Fibroblast of lung (primary cell): ENCODE measurements at places on chromosomes 2 and 18. TPM values are rescaled to one million over a fixed set of nuclear protein-coding genes. Genes with fewer than 3 reads are reported as not detected.

GRCh38 chr2:8421658-8422449 lies 260.0 kb upstream of the ID2 start:
- no peak for DNase-seq

- peak; percentile 48 for DNase-seq
These were observed 96.0 kb downstream of the INHBB start for GRCh38 chr2:120441744-120442471.

DNA sequence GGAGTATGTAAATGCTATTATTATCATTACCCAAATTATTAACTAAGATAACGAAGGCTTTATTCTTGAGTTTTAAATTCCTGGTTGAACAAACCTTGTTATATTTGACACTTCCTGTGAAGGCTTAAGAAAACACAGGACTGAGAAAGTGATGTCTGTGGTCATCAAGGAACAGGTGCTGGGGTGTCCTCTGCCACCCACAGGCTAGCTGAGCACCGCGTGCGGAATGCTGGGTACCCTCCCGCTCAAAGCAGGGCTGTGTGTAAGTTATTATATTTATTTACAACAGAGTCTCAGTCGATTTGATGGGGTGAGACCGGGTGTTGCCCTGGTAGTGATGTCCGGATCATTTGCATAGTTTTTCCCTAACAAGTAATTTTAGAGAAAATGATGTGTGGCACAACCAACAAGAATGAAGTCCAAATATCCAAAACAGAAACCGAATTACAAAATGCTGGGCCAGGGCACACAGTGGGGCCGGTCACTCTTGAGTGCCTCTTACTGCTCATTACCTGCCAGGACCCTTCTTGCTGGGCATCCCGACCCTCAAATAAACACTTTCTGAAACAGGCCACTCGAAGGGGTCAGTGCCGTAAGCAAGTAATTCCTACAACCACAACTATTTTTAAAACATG lies 49.2 kb downstream of the TMEM18 start:
- no peak for DNase-seq

GRCh38 chr2:100614455-100615000 lies 51.7 kb downstream of the PDCL3 start:
- DNase-seq, result no peak

GRCh38 chr2:132037527-132038178 lies 124.1 kb downstream of the ANKRD30BL start:
- DNase-seq, result peak; percentile 13

The ITGA4 gene
- 18.0 and 57.5 TPM in 2 replicates for total RNA-seq

DNA sequence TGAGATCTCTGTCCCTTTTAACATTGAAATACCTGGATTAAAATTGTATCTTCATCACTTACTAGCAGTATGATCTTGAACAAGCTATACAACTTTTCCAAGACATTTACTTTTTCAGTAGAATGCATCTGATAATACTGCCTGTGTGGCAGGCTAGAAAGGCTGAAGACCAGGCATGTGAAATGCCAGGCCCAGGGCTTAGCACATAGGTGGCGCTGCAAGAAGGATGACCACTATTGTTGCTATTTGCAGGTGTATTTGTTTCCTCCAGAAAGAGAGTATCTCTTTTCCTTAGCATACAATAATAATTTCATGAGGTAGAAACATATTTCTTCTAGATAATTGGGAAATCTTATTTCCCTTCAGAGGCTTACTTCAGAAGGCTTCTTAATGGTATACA lies 331.3 kb downstream of the THSD7B start:
- DNase-seq, result no peak

The SAG gene
- total RNA-seq, result not detected in 2 replicates

- DNase-seq, result no peak
These were observed 82.2 kb downstream of the CHRNA1 start for GRCh38 chr2:174682007-174682577.

DNA sequence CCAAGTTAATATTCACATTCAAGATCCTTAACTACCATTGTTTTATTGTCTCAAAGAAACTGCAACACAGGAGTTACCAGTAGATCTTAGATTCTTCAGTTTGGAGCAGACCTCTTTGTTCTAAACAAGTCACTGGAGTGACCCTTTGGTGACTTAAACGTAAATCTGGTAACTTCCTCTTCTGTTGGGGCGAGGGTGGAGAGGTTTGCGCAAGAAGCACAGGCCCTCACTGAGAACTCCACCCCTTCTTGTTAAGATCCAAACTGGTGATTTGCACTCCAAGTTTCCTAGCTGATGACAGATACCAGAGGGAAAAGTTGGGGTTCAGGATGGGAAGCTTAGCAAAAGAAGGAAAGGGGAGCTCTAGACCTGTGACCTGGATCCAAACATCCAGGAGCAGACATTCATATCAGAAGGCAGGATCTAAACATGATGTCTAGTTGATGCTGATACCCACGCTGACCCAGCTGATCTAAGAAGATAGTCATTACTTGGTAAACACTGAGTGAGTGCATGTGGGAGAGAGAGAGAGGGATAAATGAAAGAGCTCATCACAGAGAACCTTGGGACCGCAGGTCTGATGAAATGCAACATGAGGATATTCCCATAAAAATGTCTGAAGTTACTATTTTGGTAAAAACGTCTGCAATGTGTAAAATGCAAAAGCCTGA lies 256.0 kb downstream of the CDH20 start:
- no peak for DNase-seq

DNA sequence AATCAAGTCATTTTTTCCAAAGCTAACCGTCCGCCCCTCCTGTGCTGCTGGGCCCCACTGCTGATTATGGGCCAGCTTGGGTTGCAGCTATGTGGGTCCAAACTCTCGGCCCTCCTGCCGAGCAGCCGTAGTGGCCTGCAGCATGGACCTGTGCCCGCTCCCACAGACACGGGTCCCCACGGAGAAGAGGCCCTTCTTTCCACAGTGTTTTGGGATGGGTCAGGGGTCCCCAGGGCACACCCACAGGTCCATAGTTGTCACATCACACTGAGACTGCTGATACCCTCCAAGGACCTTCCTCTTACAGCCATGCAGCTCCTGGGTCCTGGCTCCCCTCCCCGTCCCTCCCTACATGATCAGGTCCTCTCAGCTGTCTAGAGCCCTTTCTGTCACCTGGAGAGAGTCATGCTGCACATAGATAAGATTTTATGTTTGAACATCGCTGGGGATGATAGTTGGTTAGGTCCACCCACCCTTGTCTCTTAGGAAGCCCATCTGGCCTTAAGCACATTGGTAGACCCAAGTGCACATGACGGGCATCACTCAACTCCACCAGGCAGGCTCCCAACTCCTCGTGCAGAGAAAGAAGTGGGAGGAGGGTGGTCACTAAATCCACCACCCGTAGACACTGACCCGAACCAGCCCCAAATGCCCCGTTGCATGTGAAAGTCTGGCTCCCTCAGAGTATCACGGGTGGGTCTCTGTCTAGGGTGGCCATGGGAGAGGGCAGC lies 17.5 kb downstream of the GPR55 start:
- no peak for DNase-seq

GRCh38 chr2:52695731-52696130 lies 1071.9 kb upstream of the CHAC2 start:
- DNase-seq, result peak; percentile 43

- no peak for DNase-seq
These were observed 2.7 kb downstream of the RSAD2 start for GRCh38 chr2:6880200-6880733.

- no peak for DNase-seq
These were observed 298.7 kb upstream of the MGAT5 start for GRCh38 chr2:133955169-133955568.

The LYPD1 gene
- total RNA-seq, result 0.17 and 0.26 TPM in 2 replicates

The RAX gene
- not detected in 2 replicates for total RNA-seq

GRCh38 chr18:79507076-79507545 lies 111.4 kb downstream of the NFATC1 start:
- peak; percentile 33 for DNase-seq

GRCh38 chr2:213559053-213559452 lies 274.8 kb downstream of the SPAG16 start:
- DNase-seq, result no peak

DNA sequence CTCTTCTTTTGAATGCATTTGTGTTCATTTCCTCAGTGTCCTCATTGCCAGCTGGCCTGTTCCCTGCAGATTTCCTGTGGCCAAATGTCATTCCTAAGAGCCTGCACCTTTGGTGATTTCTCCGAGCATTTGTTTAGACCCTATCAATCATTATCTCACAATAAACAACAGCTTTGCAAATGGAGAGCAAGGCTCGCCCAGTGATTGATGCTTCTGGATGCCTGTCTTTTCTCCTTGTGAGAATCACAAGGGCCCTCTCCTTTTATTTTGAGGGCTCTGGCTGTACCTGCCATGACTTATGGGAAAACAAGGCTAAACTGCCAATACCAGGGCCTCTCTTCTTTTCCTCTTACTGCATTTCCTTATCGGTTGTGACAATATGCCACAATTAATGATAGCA lies 1454.4 kb upstream of the CELF4 start:
- no peak for DNase-seq

The METTL5 gene
- 44.7 and 50.9 TPM in 2 replicates for total RNA-seq

DNA sequence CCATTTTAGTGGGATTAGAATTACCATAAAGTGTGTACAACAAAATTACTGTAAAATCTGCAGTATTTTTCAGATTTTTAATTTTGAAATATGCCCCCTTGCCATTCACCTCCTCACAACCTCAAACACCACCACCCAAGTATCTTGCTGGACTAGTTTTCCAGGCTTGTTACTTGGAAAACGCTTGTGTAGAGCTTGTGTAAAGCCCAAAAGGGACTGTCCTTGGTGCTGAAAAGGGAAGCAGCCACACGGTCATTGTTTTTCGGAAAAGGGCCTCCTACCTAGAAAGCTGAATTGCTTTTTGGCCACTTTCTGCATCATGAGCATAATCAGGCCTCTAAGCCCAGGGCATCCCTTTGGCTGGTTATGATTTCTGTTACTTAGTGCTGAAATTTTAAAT lies 563.4 kb downstream of the LRRTM4 start:
- DNase-seq, result peak; percentile 33
